ENCODE measurements at places on chromosomes 12 and 14.

DNA sequence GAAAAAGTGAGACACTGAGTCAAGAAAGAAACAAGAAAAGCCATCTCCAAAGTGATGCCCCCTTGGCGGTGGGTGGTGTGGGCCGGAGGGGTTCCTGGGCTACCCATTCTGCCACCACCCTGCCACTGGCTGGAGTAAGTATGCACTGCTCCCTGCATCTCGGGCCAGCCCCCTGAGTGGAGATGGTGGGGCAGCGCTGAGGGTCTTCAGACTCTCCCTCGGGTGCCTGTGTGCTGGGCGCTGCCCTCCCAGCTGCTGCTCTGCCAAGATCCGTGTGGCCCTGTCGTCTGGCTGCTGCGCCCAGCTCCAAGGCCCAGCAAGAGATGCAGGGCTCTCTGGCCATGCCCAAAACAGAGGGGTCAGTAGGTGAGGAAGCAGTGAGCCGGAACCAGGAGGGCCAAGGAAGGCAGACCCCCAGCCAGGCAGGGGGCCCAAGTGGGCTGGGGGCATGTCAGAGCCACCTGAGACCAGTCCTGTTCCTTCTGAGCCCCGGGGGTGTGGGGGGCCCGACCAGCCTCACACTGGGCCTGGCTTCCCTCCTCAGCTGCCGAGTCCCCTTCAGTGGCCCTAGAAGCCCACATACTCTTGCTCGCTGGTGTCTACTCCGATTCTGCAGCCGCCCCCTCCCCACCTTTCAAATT, 5.2 kb downstream of the GPR132 start:
- no peak for DNase-seq

- no peak for DNase-seq
Measured at GRCh38 chr12:73531752-73532151, 1005.9 kb upstream of the ATXN7L3B start.

DNA sequence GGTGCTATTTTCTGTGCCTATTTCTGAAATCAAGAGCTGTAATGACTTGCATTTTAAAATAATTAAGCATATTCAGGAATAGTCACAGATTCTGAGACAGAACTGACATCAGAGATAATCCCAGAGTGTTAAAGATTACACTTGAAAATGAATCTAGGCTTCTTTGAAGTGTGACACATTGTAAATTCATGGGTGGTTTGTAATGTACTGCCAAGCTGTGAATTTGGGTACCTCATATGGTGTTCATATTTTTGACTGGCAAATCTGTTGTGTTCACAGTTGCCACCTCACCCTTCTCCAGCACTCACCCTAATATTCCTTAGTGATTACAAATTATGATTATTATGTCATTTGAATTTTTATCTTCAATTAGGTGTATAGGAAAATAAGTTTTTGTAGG, 78.5 kb upstream of the CSRP2 start:
- DNase-seq, result no peak

DNA sequence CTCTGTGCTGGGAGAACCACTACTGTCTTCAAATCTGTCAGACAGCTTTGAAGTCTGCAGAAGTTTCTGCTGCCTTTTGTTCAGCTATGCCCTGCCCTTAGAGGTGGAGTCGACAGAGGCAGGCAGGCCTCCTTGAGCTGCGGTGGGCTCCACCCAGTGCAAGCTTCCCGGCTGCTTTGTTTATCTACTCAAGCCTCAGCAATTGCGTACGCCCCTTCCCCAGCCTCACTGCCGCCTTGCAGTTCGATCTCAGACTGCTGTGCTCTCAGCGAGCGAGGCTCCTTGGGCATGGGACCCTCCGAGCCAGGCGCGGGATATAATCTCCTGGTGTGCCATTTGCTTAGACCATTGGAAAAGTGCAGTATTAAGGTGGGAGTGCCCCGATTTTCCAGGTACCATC, 25.1 kb upstream of the KLRB1 start:
- no peak for DNase-seq

DNA sequence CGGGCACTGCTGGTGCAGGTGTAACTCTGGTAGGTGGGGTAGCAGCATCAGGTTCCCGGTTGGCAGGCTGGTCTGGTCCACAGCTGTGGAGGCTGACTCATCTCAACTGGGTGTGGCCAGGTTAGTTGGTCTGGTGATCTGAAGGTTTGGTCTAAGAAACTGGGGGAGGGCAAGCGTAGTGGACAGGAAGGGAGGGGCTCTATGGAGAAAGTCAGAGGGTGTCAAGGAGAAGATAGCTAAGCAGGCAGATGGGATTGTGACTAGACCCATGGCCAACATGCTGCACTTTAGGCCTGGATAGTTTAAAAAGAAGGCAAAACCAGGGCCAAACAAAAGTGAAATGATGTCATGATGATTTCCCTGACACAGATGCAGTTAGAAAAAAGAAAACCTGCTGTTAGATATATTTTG, 7.9 kb downstream of the TRIM9 start:
- DNase-seq, result no peak

DNA sequence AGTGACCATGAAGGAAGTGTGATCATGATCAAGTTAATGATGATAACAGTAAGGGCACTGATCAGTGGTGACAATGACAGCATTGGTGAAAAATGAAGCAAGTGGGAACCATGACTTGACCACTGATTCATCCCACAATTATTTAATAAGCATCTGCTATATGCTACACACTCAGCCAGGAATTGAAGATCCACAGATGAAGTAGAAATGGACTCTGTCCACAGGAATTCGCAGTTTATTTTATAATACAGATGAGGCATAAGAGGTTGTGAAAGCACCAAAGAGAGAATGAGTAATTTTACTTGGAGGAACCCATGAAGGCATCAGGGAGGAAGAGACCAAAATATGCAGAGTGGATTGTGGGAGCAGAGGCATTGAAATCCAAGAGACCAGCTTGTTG, 33.8 kb upstream of the SMUG1 start:
- peak; percentile 92 for DNase-seq

GRCh38 chr12:117148642-117149041, 41.6 kb downstream of the FBXO21 start:
- DNase-seq, result no peak

GRCh38 chr12:46610754-46611153, 215.0 kb downstream of the SLC38A4 start:
- no peak for DNase-seq

DNA sequence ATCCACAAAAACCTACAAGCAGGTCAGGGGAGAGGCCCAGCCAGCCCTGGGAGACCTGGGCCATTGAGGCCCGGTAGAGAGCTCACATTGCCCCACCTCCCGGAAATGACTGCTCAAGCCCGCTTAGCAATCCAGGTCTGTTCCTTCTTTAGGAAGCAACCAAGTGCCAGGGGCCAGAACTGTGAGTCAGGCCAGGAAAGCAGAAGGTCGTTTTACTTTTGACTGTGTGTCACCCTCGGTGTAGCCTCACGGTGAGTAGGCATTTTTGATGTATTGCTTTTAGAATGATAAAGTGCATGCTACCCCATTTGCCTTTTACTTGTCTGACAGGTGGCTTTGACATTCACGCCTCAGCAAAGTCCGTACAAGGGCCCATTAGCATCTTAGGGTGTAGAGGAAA, 25.4 kb upstream of the PWP1 start:
- DNase-seq, result no peak

All from fibroblast of skin of left biceps (primary cell).